ENCODE measurements at places on chromosomes 7 and 10.

DNA sequence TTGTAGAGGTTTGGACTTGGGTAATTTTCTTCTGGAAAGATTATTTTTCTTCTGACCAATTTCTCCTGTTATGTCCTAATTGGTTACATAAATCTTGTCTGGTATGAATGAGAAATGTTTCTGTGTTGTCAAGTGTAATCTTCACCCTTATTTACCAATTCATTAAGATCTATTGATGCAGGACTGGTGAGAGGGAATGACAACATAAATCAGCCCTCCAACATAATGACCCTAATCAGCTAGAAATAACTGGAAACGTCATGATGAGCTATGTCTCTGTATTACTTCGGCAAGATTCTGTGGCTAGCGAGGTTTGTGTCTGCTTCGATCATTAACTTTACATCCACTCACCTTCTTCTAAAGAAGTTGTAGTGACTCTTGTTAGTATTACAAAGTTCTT lies 3.5 kb downstream of the FOXP2 start:
- DNase-seq, result no peak

DNA sequence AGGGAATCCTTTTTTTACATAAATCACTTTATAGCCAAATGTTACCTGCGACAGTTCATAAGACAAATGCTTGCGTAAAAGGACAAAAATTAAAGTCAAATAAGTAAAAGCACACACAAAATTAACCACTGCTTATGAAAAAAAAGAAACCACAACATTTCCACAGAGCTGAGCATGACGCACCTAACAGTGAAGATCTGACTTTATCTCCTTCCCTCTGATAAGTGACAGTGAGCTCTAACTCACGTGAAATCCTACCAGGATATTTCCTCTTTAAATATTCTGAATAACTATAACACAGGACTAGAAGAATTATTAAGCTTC lies 225.5 kb downstream of the SFMBT2 start:
- no peak for DNase-seq

DNA sequence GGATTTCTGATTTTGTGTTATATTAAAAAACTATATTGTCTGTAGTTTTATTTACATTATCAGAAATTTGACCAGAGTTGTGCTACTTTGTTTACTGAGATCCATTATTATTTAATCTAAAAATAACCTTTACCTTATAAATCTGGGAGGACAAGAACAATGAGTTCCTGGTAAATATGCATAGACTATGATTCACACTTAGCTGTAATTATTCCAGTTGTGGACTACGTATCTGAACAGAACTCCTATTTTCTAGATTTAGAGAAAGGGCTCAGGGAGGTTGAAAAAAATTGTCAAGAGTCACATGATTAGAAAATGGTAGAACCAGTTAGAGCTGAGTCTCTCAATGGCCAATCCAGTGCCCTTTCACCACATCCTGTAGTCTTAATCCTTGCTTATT lies 4.2 kb upstream of the GPR158 start:
- no peak for DNase-seq

GRCh38 chr7:124723012-124723411 lies 42.6 kb downstream of the GPR37 start:
- DNase-seq, result no peak

DNA sequence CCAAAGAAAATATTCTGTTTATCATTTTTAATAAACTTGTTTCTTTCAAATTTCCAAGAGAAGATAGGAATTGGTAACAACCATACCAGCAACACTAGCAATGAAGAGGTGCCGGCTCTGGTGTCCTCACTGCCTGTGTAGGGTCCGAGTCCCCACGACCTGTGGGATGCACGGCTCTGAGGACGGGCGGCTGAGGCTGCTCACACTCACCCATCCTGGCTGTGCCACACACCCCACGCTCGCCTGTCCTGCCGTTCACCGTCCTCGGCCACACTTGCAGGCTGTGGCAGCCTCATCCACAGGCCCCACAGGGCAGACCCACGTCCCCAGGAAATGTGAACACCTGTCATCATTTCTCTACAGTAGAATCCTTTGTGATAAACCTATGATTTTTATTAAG lies 48.2 kb upstream of the DPYSL4 start:
- no peak for DNase-seq

All from stimulated activated CD4-positive, alpha-beta T cell treated with anti-CD3 and anti-CD28 coated beads, Interleukin-1b, Interleukin-23, amount 100 ng/mL, for 4 hours (primary cell).